ENCODE measurements at places on chromosomes 1 and 21. TPM values are rescaled to one million over a fixed set of nuclear protein-coding genes. Genes with fewer than 3 reads are reported as not detected.
A peak's percentile ranks its signal among the peaks of the same experiment; 100 is the strongest.

DNA sequence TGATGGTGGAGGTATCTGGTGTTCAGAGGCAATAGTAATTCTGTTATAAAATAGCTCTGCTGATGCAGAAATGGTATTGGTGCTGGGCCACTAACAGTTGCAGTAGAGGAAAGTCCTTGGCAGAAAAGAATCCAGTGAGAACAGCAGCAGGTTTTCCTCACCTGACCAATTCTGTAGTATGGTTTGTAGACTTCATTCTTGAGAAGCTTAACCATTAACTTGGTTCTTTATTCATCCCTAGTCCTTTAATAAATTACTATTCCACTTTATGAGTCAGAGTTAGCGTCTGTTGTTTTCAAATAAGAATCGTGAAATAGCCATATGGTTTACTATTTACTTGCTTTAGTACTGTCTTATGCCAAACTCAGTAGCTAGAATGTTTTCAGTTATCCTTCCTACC lies 128.5 kb upstream of the SERTAD4 start:
- DNase-seq = no peak

DNA sequence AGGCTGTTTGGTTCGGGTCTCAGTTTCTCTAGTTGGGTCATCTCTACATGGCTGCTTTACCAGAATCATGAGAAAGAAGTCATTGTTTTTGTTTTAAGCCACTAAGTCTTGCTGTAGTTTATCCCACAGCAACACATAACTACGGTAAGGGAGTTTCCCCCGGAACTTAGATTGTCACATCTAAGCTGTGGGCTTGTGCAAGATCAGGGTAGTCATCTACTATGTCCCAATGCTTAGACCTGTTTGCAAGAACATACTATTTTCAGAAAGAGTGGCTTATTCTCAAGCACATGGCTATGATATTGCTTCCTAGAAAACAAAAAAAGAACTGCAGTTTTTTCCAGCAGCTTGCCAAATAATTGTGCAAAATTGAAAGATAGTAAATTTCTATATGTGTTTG lies 18.0 kb upstream of the OLIG2 start:
- no peak for DNase-seq

DNA sequence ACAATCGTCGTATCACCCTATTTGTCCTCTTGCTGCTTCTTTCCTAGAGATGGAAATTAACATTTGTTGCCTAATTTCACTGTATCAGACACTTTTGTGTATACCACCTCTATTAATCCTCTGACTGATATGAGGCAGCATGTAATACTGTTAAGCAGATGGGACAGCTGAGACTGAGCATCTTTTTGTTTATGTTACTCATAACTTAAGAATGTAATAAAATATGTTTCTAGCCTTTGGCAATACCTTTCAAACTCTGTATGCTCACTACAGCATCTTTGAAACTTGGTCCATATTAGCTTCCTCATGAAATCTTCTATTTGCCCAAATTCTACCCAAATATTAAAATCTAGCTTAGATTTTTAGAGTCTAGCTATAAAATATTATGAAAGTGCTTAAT lies 2.3 kb downstream of the OR14K1 start:
- DNase-seq = no peak

- DNase-seq = no peak
Observed at GRCh38 chr1:60895252-60895651, 187.1 kb upstream of the NFIA start.

DNA sequence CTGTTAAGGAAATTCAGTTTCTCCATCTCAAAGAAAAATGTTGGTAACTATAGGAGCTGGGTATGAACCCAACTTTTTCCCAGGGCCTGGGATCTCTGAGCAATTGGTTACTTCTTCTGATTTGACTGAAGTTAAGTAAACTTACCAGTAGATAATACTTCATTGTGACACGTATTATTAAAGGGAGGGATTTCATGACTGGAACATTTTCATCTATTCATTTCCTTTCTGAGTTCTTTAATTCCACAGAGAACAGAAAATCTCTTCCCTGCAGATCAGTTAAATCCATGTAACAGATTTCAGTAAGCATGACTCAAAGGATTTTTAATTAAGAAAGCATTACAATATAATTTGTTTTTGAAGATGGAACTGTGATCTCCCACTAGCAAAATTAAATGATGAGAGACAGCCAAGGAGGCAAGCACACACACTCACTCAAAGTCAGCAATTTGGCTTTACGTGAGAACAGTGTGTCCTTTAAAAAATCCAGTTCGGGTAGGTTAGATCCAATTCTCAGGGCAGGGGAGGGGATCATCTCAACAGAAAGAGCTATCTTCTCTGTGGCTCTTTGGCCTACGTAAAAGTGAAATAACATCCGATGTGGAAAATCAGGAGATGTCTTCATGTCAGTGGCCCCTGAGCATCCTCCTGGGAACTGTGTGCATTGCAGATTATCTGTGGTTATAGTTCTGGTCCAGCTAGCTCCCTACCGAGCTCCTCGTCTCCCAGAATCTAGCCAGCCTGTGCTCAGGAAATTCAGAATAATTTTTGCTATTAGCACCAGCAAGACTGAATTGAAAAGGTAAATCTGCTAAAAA lies 10.8 kb upstream of the MYOC start:
- no peak for DNase-seq

- DNase-seq = no peak
Observed at GRCh38 chr1:167529829-167530474, 11.6 kb upstream of the CD247 start.

DNA sequence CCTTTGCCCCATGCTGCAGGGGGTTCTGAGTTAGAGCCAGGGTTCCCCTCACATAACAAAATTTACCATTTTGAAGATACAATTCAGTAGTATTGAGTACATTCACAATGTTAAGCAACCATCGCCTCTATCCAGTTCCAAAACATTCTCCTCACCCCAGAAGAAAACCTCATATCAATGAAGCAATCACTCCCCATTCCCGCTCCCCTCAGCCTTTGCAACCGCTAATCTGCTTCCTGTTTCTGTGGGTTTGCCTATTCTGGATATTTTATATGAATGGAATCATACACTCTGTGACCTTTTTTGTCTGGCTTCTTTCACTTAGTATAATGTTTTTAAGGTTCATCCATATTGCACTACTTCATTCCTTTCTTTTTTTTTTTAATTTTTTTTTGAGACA lies 32.9 kb downstream of the SERINC2 start:
- DNase-seq = no peak

GRCh38 chr1:17540255-17541001 lies 930 bp downstream of the ARHGEF10L start:
- no peak for DNase-seq

- no peak for DNase-seq
Observed at GRCh38 chr1:182384387-182384960, 7.1 kb downstream of the GLUL start.

GRCh38 chr21:44392916-44393315 lies 39.5 kb downstream of the TRPM2 start:
- DNase-seq = no peak

DNA sequence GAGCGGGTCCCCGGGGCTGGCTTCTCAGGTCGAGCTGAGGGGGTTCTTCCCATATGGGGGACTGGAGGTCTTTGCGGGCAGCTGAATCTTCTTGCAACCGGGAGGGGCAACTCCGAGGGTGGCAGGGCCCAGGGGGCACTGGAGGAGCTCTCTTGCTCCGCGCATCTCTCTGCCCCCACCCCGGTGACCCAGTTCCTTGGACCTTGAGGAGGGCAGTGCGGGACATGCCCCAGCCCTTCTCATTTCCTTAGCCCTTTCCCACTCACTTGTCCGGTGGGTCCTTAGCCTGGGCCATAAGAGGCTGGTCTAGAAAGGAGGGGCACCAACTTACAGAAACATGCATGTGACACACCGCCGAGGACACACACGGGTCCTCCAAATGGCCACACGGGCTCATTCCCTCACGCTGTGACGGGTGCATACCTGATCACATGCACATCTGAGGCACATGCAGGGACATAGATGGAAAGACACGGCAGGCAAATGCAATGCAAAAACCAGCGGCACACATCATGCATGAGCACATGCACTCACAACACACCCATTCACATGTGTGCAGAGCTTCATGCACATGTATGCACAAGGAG lies 630 bp downstream of the HPCA start:
- DNase-seq = no peak

GRCh38 chr1:119784191-119784781 lies 15.6 kb upstream of the HMGCS2 start:
- DNase-seq = peak; percentile 35

- DNase-seq = no peak
Observed at GRCh38 chr1:247357052-247357780, 25.5 kb upstream of the ZNF496 start.

DNA sequence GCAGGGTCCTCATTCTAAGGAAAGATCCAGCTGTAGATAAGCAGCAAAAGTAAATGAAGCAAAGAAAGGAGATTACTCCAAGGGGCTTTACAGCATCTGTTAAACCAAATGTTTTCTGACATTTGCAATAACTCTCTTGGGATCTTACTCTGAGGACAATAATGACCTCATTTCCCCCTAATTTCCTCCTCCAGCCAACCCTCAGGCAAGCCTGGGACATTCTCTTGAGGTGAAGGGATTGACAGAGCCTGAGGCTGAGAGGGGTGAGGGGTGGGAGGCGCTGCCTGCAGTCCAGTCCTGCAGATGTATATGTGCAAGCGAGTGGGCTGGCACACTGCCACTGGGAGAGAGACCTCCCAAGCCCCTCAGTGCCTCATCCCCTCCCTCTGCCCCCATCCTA lies 40.5 kb upstream of the NEK2 start:
- DNase-seq = no peak

GRCh38 chr1:231059566-231060193 lies 19.6 kb upstream of the FAM89A start:
- no peak for DNase-seq

DNA sequence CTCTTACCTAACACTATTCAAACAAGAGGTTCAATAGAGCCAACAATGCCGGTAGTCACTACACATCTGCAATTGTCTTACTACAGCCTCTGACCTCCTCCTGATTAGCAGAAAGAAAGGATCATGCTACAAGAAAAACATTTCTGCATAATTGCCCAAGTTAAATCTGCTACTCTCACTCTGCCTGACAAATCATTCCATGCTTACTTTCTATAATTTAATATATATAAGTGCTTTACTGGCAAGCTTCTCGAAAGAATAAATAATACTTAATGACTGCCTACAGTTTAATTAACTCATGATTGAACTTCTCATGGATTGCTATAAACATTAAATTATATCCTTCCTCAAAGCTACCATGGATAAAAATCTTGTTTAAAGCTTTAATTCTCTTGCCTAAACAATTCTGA lies 156.0 kb downstream of the SLC45A1 start:
- no peak for DNase-seq

DNA sequence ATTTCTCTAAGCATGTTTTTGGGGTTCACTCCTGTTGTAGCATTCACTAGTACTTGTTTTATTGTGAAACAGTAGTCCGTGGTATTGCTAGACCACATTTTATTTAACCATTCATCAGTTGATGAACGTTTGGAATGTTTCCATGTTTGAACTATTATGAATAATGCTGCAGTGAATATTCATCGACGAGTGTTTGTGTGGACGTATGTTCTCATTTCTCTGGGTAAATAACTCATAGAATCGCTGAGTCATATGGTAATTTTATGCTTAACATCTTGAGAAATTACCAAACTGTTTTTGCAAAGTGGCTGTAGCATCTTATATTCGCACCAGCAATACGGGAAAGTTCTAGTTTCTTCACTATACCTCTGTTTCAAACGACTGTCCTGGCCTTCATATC lies 28.0 kb upstream of the KAZN start:
- no peak for DNase-seq

DNA sequence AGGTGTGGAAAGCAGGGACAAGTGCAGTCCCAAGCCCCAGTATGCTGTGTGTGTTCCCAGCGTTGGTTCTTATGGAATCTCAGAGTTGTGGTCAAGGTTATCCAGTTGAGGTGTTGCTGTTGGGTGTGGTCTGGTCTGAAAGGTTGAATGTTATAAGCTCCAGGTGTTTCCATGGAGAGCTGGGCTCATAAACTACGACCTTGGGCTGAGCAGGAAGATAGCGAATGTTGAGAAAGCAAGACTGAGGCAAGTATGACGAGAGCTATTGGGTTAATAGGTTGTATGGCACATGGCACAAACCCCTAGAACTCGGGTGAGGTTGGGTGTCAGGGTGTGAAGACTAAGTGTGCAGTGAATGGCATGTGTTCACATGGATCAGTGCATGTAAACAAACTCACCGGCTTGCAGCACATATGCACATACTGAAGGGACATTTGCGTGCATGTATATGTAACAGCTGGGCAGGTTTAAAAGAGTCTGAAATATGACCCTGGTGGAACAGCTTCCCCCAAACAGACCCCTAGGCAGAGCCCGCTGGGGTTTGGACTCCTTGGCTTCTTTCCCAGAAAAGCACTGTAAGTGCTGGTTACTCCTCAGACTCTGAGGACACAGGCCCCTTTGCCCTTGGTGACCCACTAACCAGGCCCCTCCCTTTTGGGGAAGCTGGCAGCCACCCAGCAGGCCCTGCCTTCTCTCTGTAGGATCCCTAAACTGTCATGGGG lies 117.5 kb downstream of the NAV1 start:
- no peak for DNase-seq

GRCh38 chr1:231918239-231919015 lies 291.8 kb downstream of the DISC1 start:
- DNase-seq = peak; percentile 67

DNA sequence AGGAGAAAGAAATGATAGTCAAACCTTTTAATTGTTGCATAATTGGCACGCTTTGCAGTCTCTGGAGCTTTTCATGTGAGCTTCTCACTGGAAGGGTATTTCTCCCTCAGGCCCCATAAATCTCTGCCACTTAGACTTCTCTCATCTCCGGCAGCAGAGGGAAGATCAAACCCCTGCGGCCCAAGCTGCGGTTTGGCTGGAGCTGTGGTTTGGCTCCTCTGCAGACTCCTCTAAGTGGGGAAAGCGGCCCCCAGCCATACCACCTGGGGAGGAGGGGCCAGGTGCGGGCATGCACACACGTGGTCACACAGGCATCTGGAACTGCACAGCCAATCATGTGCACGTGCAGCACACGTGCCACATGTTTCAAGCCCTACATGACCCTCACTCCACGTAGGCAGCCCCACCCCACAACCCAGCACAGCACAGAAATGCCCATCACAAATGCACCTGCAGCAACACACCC lies 58.3 kb downstream of the UBE2T start:
- peak; percentile 87 for DNase-seq

GRCh38 chr1:72284348-72285073 lies 2.2 kb upstream of the NEGR1 start:
- peak; percentile 95 for DNase-seq

GRCh38 chr1:94332952-94333351 lies 85.2 kb upstream of the ABCD3 start:
- peak; percentile 57 for DNase-seq

DNA sequence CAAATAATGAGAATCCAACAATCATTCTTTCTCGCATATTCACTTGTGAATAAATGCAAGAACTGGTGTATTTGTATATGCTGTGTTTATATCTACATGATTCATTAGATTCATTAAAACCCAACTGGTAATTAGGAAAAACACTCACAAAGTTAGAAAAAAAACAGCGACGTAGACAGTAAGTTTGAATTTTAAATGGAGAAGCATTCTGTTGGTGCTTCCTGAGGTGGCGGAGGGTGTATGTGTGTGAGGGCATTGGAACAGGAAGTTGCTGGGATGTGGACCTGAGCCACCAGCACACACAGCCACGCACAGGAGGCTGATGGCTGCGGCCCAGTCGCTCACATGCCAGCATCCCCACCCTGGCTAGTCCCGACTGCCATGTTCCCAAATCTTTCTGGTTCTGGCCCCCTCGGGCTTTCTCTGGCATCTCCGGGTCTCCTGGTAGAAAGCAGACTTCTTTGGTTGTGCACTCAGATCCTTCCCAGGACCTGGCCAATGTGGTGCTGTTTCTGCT lies 121.6 kb upstream of the IRF2BP2 start:
- no peak for DNase-seq

Gene ARID4B
- total RNA-seq = 24.6 TPM

Gene RGS18
- total RNA-seq = not detected

Gene NUF2
- total RNA-seq = 0.33 TPM

Gene HUNK
- 0.17 TPM for total RNA-seq

Measured in mammary epithelial cell (primary cell).